Left cardiac atrium (tissue), 4 donors: ENCODE measurements at places on chromosomes 2 and 18. TPM values are rescaled to one million over a fixed set of nuclear protein-coding genes. Genes with fewer than 3 reads are reported as not detected.

- DNase-seq, result no peak
Observed at GRCh38 chr2:60067006-60067405, 486.4 kb downstream of the BCL11A start.

The GRHL1 gene
- total RNA-seq, result 1.4 TPM

DNA sequence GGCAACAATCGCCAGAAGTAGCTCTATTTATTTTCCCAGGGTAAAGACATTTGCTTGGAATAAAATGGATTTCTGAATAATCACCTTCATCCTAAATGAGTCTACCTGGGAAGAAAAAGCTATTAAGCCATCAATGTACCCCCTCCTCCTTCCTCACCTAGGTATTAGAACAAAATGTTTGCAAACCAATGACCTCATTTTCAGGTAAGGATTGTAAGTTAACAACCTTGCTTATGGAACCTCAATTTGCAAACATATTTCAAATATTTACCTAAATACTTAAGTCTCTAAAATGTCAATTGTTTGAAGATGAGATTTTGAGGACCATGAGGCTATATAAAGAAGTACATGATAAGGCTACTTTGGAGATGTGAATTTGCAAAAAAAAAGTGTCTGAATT lies 43.9 kb downstream of the CAVIN2 start:
- no peak for DNase-seq

GRCh38 chr18:13232971-13233786 lies 14.6 kb downstream of the LDLRAD4 start:
- no peak for DNase-seq

DNA sequence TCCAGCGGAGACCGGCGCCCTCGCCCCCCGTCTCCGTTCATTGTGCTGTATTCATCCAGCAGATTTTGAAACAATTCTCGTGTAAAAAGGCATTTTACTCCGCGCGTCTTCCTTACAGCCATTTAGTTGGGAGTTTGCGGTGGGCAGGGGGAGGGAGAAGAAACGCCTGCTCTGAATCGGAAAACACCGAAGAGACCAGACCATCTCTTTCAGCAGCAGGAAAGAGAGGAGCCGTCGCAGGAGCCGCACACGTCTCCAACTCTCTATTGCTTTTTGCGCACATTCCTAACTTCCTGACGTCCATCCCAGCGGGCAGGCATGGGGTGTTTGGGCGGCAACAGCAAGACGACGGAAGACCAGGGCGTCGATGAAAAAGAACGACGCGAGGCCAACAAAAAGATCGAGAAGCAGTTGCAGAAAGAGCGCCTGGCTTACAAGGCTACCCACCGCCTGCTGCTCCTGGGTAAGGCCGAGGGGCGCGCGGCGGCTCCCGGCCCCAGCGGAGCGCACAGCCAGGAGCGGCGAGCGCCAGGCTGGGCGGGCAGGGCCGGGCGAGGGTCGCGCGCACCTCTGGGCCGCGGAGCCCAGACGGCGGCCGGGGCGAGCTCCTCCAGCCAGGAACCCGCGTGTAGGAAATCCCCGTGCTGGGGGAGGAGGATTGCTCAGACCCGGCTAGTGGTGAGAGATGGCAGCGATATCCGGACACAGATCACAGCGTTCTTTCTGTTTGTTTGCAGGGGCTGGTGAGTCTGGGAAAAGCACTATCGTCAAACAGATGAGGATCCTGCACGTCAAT lies 63.2 kb downstream of the GNAL start:
- DNase-seq, result no peak

The ERMN gene
- 0.37 TPM for total RNA-seq

The MC4R gene
- total RNA-seq, result not detected

The TUBA3E gene
- 6.7 TPM for total RNA-seq

The CHPF gene
- 113 TPM for total RNA-seq

DNA sequence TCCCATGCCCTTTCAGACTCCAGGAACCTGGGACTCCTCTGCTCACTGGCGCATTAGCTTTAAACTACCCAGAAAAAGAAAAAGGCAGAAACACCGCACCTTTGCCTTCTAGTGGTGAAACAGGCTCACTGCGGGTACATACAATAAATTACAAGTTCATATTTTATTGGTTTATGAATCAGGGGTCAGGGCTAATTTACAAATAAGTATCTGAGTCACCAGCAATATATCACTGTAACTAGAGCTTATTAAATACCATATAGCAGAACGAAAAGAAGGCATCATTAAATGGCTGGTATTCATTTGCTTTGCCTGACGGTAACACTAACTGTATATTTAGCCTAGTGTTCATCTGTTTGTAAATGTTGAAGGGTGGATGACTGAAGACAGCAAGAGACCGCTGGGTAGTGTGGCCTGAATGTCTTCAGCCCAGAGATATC lies 26.9 kb upstream of the DTNB start:
- DNase-seq, result no peak

The ACKR3 gene
- 46.4 TPM for total RNA-seq

The BOLL gene
- total RNA-seq, result not detected

The DOK6 gene
- 11.2 TPM for total RNA-seq

The GPR39 gene
- not detected for total RNA-seq

DNA sequence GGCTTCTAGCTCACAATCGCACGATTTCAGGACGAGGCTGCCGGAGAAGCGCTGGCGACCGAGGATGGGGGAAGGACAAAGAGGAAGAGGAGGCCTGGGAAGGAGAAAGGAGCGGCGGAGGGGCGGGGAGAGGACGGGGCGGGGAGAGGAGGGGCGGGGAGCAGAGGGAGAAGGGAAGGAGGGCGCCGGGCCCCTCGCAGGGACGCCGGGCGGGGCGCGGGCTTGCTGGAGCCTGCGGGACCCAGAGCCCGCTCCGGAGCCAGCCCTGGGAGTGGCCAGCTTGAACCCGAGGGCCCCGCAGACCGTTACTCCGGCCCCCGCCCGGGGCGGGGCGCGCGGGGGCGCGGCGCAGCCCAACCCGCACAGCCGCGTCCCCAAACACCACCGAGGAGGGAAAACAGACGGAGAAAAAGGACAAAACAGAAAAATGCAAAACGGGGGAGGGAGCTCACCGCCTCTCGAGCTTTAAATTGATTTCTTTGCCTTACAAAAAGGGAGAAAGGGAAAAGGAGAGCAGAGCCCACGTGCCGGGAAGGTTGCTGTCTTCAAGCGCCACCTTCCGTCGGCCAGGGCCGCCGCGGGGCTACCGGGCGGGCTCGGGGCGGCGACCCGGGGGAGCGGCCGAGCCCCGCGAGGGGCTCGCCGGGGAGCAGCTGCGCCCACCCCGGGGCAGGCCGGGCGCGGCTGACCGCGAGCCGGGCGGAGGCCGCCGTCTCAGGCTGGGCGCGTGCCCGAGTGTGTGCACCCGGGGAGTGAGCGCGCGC lies 781 bp upstream of the SOX11 start:
- no peak for DNase-seq

The TTR gene
- 0.34 TPM for total RNA-seq
